ENCODE measurements at places on chromosomes 1 and 21. TPM values are rescaled to one million over a fixed set of nuclear protein-coding genes. Genes with fewer than 3 reads are reported as not detected.

GRCh38 chr1:70745199-70745598 lies 302.4 kb downstream of the PTGER3 start:
- H3K27me3 ChIP-seq, result no peaks in the 10 kb centered on the region
- H3K36me3 ChIP-seq, result no peaks in the 10 kb centered on the region

DNA sequence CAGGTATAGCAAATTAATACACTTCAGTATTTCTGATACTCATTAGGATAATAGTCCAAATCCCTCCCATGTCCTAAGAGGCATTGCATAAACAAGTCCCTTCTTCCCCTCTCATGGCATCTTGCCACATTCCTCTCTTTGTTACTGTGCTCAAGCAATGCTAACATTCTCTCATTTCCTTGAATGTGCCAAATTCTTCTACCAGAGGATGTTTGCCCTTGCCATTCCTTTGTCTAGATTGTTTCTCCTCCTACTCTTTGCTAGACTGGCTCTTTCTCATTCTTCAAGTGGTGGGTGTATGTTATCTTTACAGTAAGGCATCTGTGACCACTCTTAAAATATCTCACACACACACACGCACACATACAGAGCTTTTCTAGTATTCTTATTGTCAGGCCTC lies 621.0 kb upstream of the CXADR start:
- no peaks in the 10 kb centered on the region for H3K27me3 ChIP-seq
- no peak overlapping the region for H3K27ac ChIP-seq
- no peaks in the 10 kb centered on the region for H3K36me3 ChIP-seq

GRCh38 chr1:28902738-28903137 lies 11.6 kb upstream of the EPB41 start:
- H3K36me3 ChIP-seq, result no peaks in the 10 kb centered on the region
- peaks cover 30% of the 10 kb centered on the region for H3K4me1 ChIP-seq
- no peak for DNase-seq
- no peak overlapping the region for H3K4me3 ChIP-seq
- no peaks in the 10 kb centered on the region for H3K27me3 ChIP-seq

DNA sequence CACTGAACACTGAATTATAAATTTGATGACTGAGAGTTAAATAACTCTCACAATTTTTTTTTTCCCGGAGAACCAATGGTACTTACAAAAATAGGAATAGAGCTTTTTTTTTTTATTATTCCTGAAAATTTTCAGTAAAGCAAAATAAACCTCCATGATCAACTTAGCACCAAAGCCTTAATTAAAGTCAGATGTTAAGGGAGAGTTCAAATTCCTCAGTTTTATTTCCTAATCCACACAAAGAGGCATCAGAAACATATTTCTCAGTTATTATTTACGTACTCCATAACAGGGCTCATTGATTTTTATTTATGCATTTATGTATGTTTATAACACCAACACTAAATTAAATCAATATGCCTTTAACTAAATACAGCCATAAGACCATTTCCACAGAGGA lies 55.5 kb downstream of the PLPPR5 start:
- DNase-seq, result no peak
- no peak overlapping the region for H3K4me3 ChIP-seq
- H3K36me3 ChIP-seq, result no peaks in the 10 kb centered on the region

GRCh38 chr1:194227161-194227560 lies 1040.7 kb upstream of the B3GALT2 start:
- no peaks in the 10 kb centered on the region for H3K36me3 ChIP-seq
- H3K27me3 ChIP-seq, result no peaks in the 10 kb centered on the region
- H3K4me1 ChIP-seq, result no peaks in the 10 kb centered on the region
- no peak overlapping the region for H3K27ac ChIP-seq
- H3K4me3 ChIP-seq, result no peak overlapping the region

GRCh38 chr1:24745711-24746413 lies 615 bp downstream of the CLIC4 start:
- peak overlapping the region; percentile 84 for H3K4me3 ChIP-seq
- H3K27ac ChIP-seq, result peak overlapping the region; percentile 95
- no peak for DNase-seq
- peaks cover 67% of the 10 kb centered on the region for H3K4me1 ChIP-seq

- peak overlapping the region; percentile 80 for H3K4me3 ChIP-seq
- H3K36me3 ChIP-seq, result no peaks in the 10 kb centered on the region
- peaks cover 12% of the 10 kb centered on the region for H3K4me1 ChIP-seq
- no peak for DNase-seq
- H3K27ac ChIP-seq, result peak overlapping the region; percentile 80
Observed at GRCh38 chr1:155277902-155278688, 832 bp downstream of the HCN3 start.

- H3K27ac ChIP-seq, result no peak overlapping the region
- no peaks in the 10 kb centered on the region for H3K27me3 ChIP-seq
- no peak overlapping the region for H3K4me3 ChIP-seq
- DNase-seq, result no peak
- H3K4me1 ChIP-seq, result no peaks in the 10 kb centered on the region
Observed at GRCh38 chr1:230371923-230372703, 54.0 kb downstream of the PGBD5 start.

DNA sequence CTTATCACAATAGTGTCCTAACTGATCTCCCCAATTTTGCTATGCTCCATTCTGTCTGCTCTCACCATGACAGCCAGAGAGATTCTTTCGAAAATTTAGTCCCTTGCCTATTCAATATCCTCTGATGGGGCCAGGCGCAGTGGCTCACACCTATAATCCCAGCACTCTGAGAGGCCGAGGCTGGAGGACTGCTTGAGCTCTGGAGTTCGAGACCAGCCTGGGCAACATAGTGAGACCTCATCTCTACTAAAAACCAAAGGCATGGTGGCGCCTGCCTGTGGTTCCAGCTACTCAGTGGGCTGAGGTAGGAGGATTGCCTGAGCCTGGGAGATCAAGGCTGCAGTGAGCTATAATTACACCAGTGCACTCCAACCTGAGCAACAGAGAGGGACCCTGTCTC lies 16.1 kb upstream of the PDZK1IP1 start:
- H3K27ac ChIP-seq, result no peak overlapping the region
- DNase-seq, result no peak
- no peaks in the 10 kb centered on the region for H3K4me1 ChIP-seq
- H3K36me3 ChIP-seq, result no peaks in the 10 kb centered on the region
- H3K4me3 ChIP-seq, result no peak overlapping the region

DNA sequence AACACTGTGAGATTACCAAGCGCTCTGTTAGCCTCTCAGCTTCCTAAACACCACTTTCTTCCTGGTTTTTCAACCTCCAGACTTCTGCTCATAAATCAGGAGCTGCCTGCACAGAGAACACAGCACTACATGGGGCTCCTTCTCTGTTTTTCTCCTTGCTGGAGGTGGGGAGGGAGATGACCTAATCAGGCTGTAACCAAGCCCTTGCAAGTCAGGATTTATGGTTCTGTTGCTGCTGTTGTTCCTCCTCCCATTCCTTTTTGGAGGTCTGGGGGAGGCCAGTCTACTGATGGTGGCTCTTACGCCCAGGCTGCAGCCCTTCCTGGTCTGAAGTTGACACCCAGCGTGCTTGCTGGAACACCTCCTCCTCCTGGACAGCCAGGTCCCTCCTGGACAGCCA lies 80.9 kb upstream of the AJAP1 start:
- H3K27me3 ChIP-seq, result peaks cover 4% of the 10 kb centered on the region
- H3K36me3 ChIP-seq, result no peaks in the 10 kb centered on the region
- H3K4me1 ChIP-seq, result no peaks in the 10 kb centered on the region
- H3K27ac ChIP-seq, result no peak overlapping the region
- no peak for DNase-seq
- no peak overlapping the region for H3K4me3 ChIP-seq

GRCh38 chr1:169572187-169572586 lies 14.1 kb downstream of the F5 start:
- H3K36me3 ChIP-seq, result no peaks in the 10 kb centered on the region
- H3K4me1 ChIP-seq, result no peaks in the 10 kb centered on the region
- H3K27me3 ChIP-seq, result no peaks in the 10 kb centered on the region
- H3K27ac ChIP-seq, result no peak overlapping the region
- no peak for DNase-seq

DNA sequence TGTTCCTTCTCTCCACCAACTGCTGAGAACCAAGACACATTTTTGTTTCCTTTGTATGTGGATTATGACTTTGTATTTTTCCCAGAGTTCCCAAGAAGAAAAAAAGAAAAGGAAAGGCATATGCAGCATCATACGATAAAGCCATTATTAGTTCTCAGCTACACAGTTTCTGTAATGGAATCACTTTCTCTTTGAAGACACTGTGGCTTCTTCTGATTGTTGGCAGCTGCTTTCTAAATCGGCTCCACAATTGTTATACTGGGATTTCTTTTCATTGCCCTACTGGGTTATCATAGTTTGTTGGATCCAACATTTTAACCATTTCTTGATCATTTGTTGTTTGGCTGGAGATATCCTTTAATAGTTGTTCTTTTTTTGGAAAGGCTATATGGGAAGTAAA lies 89.5 kb upstream of the HIVEP3 start:
- H3K27me3 ChIP-seq, result no peaks in the 10 kb centered on the region
- DNase-seq, result no peak
- H3K36me3 ChIP-seq, result no peaks in the 10 kb centered on the region
- no peak overlapping the region for H3K27ac ChIP-seq

GRCh38 chr1:110879758-110880606 lies 7.0 kb downstream of the CD53 start:
- no peak for DNase-seq
- no peaks in the 10 kb centered on the region for H3K27me3 ChIP-seq
- H3K36me3 ChIP-seq, result no peaks in the 10 kb centered on the region
- peak overlapping the region; percentile 31 for H3K27ac ChIP-seq
- no peak overlapping the region for H3K4me3 ChIP-seq
- H3K4me1 ChIP-seq, result no peaks in the 10 kb centered on the region

- H3K4me3 ChIP-seq, result no peak overlapping the region
- H3K27me3 ChIP-seq, result peaks cover 57% of the 10 kb centered on the region
- no peaks in the 10 kb centered on the region for H3K36me3 ChIP-seq
- H3K27ac ChIP-seq, result no peak overlapping the region
Observed at GRCh38 chr21:45383615-45384201, 21.3 kb upstream of the COL18A1 start.

DNA sequence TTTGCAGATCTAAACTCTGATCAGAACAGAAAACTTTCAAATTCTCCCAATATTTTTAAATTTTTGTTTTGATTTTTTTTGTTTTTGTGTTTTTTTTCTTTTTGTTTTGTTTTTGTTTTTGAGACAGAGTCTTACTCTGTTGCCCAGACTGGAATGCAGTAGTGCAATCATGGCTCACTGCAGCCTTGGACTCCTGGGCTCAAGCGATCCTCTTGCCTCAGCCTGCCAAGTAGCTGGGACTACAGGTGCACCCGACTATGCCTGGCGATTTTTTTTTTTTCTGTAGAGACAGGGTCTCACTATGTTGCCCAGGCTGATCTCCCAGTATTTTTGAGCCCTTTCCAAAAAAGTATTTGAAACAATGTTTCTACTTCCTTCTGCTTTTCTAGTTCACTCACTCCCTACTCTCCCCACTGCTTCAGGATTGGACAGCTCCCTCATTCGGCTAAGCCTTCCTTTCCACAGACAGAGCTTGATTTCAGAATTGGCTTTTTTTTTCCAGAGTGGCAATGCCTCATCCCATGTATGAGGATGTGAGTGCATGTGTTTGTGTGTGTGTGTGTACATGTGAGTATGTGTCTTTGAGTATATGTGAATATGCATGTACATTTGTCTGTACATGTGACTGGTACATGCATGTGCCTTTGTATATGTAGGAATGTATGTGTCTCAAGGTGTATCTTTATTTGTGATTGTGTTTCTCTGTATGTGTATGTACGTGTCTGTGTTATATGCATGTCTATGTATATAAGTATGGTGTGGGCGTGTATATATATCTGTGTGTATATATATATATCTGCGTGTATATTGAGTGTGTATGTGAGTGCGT lies 11.9 kb downstream of the LHX4 start:
- H3K4me1 ChIP-seq, result no peaks in the 10 kb centered on the region
- H3K4me3 ChIP-seq, result no peak overlapping the region
- no peak overlapping the region for H3K27ac ChIP-seq
- no peak for DNase-seq

GRCh38 chr1:61370913-61371279 lies 288.5 kb downstream of the NFIA start:
- H3K27me3 ChIP-seq, result no peaks in the 10 kb centered on the region
- no peak for DNase-seq
- no peaks in the 10 kb centered on the region for H3K4me1 ChIP-seq
- H3K4me3 ChIP-seq, result no peak overlapping the region
- peaks cover 38% of the 10 kb centered on the region for H3K36me3 ChIP-seq

- H3K27me3 ChIP-seq, result no peaks in the 10 kb centered on the region
- H3K4me1 ChIP-seq, result peaks cover 35% of the 10 kb centered on the region
- H3K27ac ChIP-seq, result no peak overlapping the region
Observed at GRCh38 chr1:236514703-236515442, 8.9 kb upstream of the LGALS8 start.

DNA sequence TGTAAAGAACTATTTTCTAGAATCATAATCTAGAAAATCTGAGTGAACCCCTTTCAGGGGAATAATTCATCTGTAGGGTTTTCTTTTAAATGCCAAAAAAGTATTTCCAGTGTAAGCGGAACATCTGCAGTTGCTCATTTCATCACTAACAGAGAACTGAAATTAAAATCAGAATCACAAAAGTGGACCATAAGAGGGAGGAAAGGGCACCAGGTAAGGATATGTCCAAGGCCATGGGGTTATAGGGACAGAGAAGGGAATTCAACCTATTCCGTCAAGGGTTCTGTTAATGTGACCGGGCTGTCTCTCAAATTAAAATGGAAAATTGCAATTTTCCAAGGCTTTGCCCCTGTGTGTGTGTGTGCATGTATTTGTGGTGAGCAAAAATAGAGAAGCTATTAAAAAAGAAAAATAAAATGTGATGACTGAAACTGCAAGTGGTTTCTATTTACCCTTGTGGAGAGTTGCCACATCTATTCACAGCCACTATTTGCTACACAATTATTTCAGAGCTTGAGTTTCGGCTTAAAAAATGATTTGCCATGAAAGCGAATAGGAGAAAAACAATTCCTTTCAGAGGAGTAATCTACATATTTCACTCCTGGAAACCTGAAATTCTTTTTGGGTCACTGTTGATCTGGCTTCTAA lies 53.1 kb downstream of the APP start:
- H3K36me3 ChIP-seq, result no peaks in the 10 kb centered on the region
- no peak overlapping the region for H3K4me3 ChIP-seq
- no peak overlapping the region for H3K27ac ChIP-seq
- DNase-seq, result no peak
- no peaks in the 10 kb centered on the region for H3K27me3 ChIP-seq

DNA sequence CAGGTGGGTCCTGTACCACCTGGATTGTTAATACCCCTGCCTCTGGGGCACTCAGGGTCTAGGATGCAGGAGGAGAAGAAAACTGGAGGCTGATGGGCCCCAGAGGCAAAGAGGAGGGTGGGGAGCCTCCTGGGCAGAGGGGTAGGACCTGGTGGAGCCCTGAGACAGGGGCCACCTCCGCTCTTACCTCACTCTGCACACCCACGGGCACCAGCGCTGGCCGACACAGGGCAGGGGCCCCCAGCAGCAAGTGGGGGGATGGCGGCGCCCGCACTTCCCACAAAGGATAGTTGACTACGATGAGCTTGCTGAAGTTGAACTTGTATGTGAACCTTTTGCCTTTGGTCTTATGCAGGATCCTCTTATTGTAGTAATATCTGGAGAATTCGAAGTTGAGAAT lies 1.1 kb downstream of the ETV3L start:
- H3K4me3 ChIP-seq, result no peak overlapping the region
- DNase-seq, result no peak
- H3K36me3 ChIP-seq, result no peaks in the 10 kb centered on the region
- H3K27me3 ChIP-seq, result no peaks in the 10 kb centered on the region
- H3K4me1 ChIP-seq, result no peaks in the 10 kb centered on the region
- H3K27ac ChIP-seq, result no peak overlapping the region

Gene KRTAP12-4
- total RNA-seq, result not detected

Gene GJC2
- 0.64 TPM for total RNA-seq

Gene DIRAS3
- total RNA-seq, result 0.57 TPM

Gene CYP4A22
- total RNA-seq, result 0.38 TPM

Gene POU3F1
- 4.5 TPM for total RNA-seq

Gene TCP10L
- 0.19 TPM for total RNA-seq

Gene NPL
- total RNA-seq, result 16.2 TPM

Gene CHIA
- total RNA-seq, result not detected
